ENCODE measurements at places on chromosomes 6 and 20.

DNA sequence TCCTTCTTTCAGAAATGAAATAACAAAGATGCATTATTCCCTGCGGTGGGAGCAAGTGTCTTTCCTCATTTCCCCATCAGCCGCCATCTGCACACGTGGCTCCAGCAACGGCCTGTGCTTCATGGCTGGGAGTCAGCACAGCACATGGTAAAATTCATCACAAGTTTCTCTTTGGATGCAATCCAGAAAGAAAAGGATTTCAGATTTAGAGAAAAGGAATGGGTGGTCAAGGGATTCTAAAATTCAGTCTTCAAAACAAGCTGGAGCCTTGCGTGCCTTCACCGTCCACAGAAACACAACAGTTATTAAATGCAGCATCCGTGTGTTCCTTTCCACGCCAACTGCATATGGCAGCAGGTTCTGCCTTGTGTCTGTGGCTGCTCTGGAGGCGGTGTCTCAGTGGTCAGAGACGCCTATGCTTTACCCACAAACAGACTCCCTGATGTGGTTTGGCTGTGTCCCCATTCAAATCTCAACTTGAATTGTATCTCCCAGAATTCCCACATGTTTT lies 107.6 kb downstream of the THBS2 start:
- DNase-seq, result peak; percentile 82

DNA sequence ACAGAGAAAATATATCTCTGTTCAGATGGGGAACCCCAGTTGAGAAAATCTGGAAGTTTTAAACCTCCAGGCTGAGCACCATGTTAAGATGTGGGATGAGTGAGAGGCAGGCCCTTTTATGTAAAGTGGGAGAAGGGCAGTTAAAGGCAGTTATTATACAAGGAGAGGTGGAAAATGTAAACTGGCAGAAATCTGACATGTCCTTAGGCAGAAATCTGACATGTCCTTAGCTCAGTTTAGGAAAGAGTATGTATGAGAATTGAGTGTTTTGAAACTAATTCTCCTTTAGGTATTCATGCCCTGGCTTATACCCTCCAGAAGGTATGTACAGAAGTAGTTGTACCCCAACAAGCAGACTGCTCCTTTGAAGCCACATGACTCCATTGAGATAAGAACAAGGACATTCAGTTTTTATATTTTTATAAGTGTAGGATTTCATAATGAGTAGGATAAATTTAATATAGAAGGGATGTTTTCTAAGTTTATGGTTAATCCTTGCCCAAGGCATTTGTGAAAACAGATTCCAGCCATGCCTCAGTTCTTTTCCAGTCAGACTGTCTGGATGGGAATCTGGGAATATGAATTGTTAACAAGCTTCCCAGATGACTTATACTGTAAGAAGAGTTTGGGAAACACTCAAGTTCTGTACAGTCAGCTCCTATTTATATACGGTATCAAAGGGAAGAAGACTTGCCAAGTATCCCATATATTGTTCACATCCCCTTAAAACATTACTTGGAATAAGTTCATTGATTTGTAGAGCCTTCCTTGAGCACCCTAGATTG lies 87.7 kb downstream of the SCAND1 start:
- DNase-seq, result no peak

DNA sequence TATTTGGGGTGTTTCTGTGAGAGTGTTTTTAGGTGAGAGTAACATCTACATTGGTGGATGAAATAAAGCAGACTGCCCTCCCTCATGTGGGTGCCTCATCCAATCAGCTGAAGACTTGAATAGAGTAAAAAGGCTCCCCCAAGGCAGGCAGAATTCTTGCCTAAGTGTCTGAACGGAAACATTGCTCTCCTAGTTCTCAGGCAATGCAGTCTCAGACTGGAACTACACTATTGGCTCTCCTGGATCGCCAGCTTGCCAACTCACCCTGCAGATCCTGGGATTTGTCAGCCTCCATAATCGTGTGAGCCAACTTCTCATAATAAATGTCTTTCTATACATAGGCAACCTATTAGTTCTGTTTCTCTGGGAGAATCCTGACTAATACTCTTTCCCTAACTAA lies 5.5 kb upstream of the TMEM170B start:
- DNase-seq, result peak; percentile 38

DNA sequence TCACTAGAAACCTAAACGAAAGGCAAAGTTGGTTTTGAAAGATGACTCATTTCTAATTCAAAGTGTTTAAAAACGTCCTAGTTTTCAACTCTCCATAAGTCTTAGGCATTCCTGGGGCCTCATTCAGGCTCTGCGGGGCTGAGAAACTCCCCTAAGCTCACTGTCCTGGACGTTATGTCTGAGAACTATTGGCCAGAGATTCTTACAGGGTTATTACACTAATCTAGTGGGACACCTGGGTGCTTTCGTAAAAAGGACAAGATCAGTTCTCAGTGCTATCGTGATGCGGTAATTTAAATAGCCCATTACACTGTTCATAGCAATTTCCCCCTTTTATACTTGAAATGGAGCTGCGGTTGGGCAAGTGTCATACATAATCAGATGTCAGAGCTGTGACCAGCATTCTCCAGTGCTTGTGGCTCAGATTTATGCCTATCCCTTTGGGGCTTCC lies 280.9 kb downstream of the QKI start:
- DNase-seq, result no peak

DNA sequence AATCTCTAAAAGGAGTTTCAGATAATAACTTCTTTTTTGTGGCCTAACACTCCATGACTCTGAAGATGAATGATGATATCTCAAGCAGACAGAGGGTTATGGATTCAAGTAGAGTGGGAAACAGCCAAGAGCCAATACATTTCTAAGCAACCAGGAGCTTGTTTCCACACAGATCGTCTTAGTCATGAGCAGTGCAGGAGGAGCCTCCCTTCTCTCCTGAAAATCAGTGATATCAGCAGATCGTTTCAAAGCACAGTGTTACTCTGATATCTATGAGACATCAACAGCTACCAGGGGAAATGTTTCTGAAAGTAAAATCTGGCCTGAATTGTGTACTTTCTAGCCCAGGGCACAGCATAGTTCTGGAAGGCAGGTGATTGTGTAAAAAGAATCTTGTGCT lies 11.5 kb downstream of the ADGRG6 start:
- DNase-seq, result peak; percentile 58

GRCh38 chr6:64230530-64230929 lies 594.9 kb downstream of the PHF3 start:
- peak; percentile 36 for DNase-seq

DNA sequence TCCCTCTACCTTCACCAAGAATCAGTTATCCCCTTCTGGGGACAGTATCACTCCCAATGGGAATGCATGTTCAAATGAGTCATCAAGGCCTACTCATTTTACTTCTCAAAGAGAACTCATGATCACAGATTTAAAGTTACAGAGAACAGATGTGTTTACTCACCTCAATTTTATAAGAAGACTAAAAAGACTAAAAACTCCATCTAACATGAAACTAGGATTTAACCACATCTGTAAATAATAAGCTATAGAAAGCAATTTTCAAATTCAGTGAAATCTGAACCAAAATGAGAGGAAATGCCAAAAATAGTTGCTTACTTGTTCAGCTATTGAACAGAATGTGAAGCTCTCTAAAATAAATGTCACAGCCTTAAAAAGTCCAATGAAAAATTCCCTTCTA lies 300.1 kb upstream of the KCNQ5 start:
- DNase-seq, result no peak

DNA sequence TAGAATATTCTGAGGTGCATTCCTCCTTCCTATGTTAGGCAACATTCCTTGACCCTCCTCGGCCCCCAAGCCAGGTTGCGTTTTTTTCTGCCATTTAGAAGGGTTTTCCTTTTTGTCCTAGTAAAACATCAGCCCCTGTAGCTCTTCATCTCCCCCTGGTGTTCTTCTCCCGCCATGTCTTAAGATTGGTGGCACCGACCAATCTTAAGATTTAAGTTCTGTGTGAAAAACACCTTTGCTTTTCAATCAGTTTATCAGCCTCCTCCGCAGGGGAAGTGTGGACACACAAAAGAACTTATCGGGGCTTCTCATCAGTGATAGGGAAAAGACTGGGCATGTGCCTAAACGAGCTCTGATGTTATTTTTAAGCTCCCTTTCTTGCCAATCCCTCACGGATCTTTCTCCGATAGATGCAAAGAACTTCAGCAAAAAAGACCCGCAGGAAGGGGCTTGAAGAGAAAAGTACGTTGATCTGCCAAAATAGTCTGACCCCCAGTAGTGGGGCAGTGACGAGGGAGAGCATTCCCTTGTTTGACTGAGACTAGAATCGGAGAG lies 719 bp upstream of the EDN1 start:
- DNase-seq, result peak; percentile 69

GRCh38 chr6:21611485-21611884 lies 17.9 kb downstream of the SOX4 start:
- no peak for DNase-seq

DNA sequence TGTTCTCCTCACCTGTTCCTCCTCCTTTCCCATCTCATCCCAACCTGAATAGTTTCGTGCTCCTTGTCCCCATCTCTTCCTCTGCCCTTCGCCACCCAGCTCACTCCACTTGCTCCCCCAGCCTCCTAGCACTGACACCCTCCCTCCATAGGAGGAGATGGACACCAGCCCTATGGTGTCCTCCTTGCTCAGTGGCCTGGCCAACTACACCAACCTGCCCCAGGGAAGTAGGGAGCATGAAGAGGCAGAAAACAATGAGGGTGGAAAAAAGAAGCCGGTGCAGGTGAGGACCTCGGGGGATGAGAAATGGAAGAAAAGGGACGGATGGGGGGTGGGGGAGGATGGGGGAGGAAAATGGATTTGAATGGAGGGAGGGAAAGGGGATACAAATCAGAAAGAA lies 6.2 kb downstream of the SLC12A5 start:
- no peak for DNase-seq

GRCh38 chr20:15039088-15039752 lies 701.8 kb upstream of the FLRT3 start:
- DNase-seq, result no peak

- DNase-seq, result no peak
These were observed 3.9 kb upstream of the DSE start for GRCh38 chr6:116366740-116367275.

GRCh38 chr6:2853769-2854395 lies 12.2 kb upstream of the SERPINB1 start:
- DNase-seq, result peak; percentile 35

DNA sequence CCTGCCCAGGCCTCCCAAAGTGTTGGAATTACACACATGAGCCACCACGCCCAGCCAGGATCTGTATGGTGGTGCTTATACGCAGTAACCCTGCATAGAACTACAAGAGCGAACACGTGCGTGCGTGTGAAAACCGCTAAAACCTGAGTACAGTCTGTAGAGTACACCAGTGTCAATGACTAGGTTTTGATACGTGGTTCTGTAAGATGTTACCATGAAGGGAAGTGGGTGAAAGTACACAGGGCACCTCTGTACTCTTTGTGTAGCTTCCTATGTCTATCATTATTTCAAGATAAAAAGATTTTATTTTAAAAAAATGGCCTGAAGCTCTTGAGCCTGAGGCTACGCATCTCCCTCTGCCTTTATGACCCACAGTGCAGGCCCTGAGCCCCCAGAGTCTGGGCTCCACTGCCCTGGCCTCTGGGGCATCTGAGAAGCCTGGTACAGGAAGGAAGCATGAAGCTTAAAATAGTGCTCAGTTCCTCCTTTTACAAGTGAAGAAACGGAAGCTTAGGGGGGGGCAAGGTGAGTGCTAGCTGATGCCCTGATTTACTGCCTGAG lies 21.6 kb downstream of the LY86 start:
- no peak for DNase-seq

GRCh38 chr20:36179170-36179945 lies 24.8 kb downstream of the EPB41L1 start:
- DNase-seq, result no peak
